Left hindlimb (tissue), 1 donor: ENCODE measurements at places on chromosomes 16 and 17.

DNA sequence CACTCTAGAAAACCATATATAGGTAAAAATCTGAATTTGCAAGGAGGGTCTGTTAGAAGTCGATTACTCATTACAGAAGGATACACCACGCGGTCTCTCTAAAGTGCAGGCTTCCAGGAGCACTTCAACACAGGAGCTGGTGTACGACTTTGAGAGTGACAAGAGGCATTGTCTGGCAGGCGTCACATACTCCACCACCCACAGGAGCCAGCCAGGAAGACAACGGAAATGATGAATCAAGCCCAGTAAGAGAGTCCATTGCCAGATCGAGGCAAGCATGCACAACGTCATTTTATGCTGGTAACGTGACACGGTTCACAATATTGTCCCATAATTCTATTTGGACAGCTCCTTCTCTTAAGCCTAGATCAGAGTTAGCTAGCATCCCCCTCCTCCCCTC is 15.0 kb upstream of the CACNG4 start:
- no peak for DNase-seq

- DNase-seq = no peak
Observed at GRCh38 chr17:1905190-1905913, 75.5 kb downstream of the RPA1 start.

DNA sequence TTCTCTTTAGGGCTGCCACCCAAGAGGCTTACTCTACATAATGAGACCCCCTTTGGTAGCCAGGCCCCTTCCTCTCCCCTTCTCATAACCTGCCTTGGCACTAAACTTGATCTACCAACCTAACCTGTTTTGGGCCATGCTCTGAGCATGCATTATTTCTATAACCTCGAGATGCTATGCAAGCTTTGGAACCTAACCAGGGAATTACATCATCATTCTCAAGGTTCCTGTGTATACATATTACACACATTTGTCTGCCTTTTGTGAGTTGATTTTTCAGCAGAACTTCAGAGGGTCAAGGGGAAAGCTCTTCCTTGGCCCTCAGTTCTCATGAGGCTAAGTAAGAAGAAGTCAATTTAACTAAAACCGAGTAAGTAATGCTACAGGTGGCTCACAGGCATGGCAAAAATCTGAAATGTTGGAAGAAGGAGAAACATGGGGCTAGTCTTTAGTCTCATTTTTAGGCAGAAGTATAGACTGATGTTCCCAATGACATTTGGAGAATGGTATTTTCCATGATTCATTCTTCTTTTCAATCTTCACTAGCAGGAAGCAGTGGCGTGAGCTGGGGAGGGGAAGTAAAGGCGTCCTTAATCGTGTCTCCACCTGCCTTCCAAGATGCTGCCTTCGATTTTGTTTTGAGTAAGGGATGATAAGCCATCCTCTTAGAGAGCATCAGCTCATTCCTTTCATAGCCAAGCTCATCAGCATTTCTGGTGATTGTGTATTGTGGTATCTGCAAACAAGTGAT is 308.4 kb downstream of the ABCC12 start:
- DNase-seq = no peak

GRCh38 chr16:5022521-5022920 is 11.2 kb downstream of the NAGPA start:
- no peak for DNase-seq

GRCh38 chr17:57482657-57483056 is 226.3 kb downstream of the MSI2 start:
- no peak for DNase-seq

DNA sequence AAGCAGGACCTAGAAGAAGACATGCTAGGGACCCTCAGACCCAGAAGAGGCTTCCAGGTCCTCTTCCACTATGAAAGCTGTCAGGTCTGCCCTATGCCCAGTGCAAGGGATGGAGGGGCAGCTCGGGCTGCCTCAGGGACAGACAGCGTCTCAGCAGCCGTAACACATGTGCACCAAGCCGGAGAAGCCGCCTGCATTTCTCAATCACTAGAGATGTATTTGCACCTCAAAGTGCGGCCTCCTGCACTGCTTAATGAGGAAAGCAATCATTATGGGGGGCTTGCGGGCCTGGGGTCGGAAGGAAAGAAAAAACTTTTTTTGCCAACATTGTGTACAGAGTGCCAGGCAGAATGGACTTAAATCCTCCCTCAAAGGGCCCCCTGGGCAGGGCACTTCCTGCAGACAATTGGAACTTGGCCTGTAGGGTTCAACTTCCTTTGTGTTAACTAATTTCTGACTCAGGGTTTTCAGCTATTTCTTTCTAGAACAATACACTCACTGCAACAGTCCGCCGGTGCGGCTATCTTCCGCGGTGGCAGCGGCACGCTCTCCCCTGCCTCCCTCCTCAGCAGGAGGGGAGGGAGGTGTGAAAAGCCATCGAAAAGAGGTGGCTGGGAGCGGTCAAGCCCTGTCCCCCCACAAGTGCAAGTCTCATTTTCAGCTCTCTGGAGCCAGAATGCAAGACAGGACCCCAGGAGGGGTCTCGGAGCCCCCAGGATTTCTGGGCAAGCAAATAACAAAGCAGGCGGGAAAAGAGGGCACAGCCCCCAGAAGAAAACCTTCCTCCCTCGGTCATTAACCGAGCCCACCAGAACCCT is 101.2 kb downstream of the ZNF423 start:
- no peak for DNase-seq

DNA sequence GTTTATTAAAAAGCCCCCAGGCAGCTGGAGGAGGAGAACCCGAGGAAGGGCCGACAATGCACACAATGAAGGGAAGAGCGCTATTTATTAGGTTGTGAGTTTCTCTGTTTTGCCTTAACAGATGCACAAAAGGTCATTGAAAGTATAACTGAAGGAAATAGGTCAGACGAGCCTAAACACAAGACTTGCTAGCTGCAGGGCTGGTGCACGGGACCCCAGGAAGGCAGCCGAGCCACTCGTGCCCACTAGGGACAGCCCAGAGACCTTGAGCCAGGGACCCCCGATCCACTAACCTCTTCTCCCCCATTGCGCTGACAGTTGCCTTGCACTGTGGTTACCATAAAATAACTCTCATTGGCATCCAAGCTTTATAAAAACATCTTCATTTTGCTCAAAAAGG is 11.3 kb downstream of the LITAFD start:
- DNase-seq = no peak

GRCh38 chr17:34614698-34615097 is 35.3 kb downstream of the TMEM132E start:
- DNase-seq = no peak

DNA sequence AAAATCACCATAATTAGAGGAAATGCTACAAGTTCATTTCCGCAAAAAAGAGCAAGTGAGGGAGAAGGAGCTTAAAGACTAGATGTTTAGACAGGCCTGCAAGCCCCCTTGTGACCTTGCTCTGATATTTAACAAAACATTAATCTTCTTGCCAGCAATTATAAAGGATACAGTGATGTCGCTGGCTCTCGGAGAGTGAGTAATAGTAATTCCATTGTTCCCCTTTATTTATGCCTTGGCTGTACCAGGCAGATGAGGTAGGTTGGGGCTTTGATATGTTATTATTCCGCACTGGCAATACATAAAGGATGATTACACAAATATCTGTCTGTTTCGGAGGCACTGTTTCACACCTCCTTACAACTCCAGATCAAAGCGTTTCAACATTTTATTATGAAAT is 204.8 kb upstream of the SALL1 start:
- DNase-seq = no peak

GRCh38 chr16:58197314-58198012 is 443 bp downstream of the CSNK2A2 start:
- DNase-seq = peak; percentile 28

- DNase-seq = peak; percentile 50
Observed at GRCh38 chr16:71882505-71883167, 1.3 kb downstream of the ZNF821 start.

DNA sequence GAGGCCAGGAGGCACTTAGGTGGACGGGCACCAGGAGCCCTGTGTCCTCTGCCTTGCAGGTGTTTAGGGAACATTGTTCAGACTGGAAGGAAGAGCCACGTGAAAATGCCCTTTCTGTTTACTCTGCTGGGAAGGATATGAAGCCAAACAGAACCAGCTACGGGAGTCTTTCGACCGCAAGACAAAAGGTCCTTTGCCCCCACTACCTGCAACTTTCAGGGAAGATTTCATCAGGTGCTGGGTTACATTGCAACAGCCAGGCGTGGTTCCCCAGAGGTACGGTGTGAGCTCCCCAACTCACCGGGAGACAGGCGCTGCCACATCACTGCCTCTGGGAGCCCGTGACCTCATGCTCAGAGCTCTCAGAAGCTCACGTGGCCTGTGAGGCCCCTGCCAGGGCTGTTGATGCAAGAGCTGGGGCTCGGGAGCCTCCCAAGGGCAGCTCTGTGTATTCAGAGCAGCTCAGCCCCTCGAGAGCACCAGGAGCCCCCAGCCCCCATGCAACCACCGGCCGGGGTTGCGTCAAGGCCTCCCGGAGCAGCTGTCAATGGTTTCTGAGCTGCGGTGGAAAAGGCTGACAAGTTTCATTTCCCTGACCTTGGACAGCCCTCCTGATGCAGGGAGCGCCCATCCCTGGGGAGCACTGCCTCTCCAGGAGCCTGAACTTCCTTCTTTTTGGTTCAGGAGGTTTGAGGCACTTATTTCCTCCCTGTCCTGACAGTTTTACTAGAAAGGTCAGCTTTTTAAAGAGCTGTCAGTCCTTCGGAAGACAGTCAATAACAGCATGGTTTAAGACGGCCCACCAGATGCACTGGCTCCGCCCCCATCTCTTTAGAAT is 42.1 kb downstream of the TBC1D16 start:
- peak; percentile 73 for DNase-seq

- DNase-seq = peak; percentile 19
Observed at GRCh38 chr16:85239871-85240270, 127.6 kb upstream of the CIBAR2 start.

DNA sequence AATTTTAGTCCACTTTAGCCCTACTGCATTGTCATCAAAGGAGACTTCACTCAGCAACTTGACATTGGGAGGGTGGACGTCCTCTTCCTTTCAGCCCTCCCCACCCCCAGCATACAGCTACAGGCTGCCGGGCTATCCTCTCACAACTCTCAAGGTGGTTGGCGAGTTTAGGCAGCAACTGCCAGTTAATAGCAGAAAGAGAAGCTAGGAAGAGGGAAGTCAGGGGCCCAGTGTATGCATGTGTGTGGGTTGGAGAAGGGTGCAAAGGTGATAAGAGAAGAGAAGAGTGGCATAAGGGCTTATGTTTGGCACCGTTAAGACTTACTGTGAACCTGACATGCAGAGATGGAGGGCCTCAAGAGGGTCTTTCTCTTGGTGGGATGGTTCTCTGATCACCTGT is 31.8 kb downstream of the CCL4 start:
- no peak for DNase-seq

DNA sequence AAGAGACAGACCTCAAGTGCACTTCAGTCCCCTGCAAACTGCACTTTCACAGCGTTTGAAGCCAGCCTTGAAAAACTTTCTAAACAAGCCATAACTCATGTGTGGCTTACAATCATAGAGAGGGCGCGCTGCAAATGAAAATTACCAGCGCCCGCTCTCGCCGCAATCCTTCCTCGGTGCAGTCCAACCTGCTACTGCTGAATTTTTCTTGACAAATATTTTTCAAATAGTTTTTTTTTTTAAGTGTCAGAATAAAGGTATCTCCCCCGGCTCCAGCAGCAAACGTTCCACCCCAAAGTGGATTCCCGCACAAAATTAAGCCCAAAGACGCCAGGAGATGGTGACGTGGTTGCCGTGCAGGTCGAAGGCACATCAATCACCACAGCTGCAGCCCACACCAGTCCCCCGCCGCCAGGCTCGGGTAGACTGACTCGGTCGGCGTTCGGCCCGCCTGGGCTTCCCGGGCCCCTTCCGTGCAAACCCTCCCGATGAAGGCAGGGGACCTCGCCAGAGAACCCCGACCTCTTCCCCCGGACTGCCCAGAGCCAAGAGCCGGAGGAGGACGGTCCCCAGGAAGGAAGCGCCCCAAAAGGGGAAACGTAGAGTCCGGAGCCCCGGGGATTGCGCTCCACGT is 630 bp downstream of the GRB2 start:
- peak; percentile 64 for DNase-seq

DNA sequence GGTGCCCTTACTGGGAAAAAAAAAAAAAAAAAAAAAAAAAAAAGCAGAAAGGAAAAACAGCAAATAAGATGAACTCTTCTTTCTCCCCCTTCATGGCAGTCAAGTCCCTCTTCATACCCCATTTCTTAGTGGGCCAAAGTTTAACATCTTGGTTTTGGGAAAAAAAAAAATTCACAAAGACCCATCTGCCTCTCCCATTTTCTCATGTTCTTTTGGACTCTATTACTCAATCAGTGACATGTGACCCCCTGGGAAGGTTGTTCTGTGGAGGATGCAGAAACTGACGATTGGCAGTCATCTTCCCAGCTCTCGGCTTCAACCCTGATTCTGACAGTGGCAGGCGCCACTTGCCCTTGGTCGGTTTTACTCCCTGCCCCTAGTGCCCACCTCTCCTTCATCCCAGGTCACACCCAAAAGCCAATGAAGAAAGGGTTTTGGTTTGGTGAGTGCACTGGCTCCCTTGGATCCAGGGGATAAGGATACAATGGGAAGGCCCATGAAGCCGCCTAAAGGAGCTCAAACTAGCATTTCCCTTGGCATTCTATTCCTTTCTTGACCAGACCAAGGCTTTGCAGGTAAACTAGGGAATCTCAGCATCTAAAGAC is 60.7 kb upstream of the TBX2 start:
- DNase-seq = no peak

- no peak for DNase-seq
Observed at GRCh38 chr17:40318830-40319391, 9.9 kb downstream of the RARA start.

- no peak for DNase-seq
Observed at GRCh38 chr16:74731853-74732477, 31.3 kb upstream of the MLKL start.

GRCh38 chr17:6097005-6097279 is 26.8 kb downstream of the WSCD1 start:
- no peak for DNase-seq

DNA sequence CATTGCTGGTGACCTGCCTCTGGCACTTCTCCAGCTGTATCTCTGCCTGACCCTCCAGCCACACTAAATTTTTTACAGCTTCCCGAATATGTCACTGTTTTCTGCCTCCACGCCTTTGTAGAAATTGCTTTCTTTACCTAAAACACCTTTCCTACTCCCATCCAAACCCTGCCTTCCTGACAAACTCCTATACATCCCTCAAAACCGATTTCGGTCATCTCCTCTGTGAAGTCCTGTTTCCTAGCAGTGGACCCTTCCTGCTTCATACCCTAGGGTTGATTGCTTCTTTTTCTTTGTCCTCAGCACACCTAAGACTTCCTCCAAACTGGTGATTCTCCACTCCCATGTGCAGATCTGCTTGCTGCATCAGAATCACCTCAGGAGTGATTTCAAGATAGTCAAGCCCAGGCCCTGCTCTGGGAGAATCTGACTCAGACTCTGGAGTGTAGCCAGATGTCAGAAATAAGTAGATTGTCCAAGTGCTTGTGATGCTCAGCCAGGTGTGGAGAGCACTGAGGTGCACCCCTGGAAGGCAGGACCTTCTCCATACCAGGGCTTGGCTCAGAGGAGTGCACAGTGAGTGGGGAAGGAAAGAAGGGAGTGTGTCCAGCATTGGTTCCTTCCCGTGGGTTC is 184.2 kb downstream of the COPRS start:
- no peak for DNase-seq
